Pulmonary artery endothelial cell (primary cell): ENCODE measurements at places on chromosomes 7 and 10.

GRCh38 chr7:100694098-100694745, at the start of gene GIGYF1:
Gene GIGYF1 (minus strand): TSS chr7:100694250. CDS start chr7:100688238, 6,012 bp downstream.
- DNase-seq, result no peak

GRCh38 chr10:15943426-15943825, 83.1 kb upstream of the MINDY3 start:
- no peak for DNase-seq

DNA sequence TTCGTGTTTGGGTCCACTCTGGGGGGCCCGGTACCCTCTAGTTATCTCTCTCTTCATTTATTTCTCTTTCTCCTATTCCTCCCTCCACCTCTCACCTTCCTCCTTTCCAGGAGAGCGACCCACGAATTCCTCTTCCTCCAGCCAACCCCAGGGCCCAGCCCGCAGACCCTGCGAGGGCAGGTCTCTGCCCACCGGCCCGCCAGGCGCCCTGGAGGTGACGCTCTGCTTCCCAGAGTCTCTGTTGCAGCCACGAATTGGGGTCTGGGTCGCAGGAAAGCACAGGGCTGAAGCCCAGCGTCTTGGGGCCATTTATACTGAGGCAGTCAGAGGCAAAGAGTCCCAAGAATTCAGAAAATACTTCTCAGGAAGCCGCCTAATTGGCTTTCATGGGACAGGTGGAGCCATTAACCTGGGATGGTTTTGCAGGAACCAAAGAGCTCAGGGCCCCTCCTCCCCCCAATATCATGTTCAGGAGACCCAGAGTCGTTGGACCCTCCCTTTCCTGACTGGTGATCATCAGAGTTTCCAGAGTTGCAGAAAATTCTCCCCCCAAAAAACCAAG, 2.7 kb upstream of the EN2 start:
- no peak for DNase-seq

- DNase-seq, result no peak
These were observed 37.5 kb upstream of the EGR2 start for GRCh38 chr10:62853710-62854109.

GRCh38 chr10:82768040-82768439, 893.0 kb downstream of the NRG3 start:
- DNase-seq, result no peak

- DNase-seq, result no peak
These were observed 16.3 kb upstream of the ZMIZ1 start for GRCh38 chr10:79052291-79053080.

- DNase-seq, result no peak
These were observed 9.3 kb upstream of the PRSS1 start for GRCh38 chr7:142739923-142740492.
